GM23338 (cell line): ENCODE measurements at places on chromosomes 1 and 21.

GRCh38 chr1:165218731-165219130 lies 137.8 kb downstream of the LMX1A start:
- DNase-seq: no peak

GRCh38 chr21:44301961-44302406 lies 2.1 kb downstream of the PFKL start:
- no peak for DNase-seq

- no peak for DNase-seq
These were observed 22.5 kb upstream of the GBP5 start for GRCh38 chr1:89295187-89295586.

- peak; percentile 18 for DNase-seq
These were observed 58.0 kb downstream of the STUM start for GRCh38 chr1:226606311-226607267.

DNA sequence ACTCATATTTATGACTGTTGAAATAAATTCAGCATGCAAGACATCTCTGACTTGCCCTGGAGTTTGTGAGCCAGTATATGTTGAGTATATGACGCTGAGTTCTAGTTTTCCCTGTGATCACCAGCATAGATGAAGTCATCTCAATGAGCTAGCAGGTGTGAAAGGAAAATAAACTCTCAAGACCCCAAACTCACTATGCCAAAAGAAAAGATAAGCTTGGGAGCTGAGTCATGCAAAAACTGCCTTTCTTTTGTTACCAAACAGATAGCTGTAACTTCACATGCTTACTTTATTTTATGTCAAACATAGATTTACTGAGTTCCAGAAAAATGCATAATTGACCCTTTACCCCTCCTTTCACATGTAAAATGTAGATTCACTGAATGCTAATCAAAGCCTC lies 52.9 kb downstream of the SERBP1 start:
- DNase-seq: no peak

- no peak for DNase-seq
These were observed 14.9 kb downstream of the EIF4G3 start for GRCh38 chr1:21161842-21162241.

- DNase-seq: no peak
These were observed 10.7 kb downstream of the EPHX1 start for GRCh38 chr1:225820522-225821120.

DNA sequence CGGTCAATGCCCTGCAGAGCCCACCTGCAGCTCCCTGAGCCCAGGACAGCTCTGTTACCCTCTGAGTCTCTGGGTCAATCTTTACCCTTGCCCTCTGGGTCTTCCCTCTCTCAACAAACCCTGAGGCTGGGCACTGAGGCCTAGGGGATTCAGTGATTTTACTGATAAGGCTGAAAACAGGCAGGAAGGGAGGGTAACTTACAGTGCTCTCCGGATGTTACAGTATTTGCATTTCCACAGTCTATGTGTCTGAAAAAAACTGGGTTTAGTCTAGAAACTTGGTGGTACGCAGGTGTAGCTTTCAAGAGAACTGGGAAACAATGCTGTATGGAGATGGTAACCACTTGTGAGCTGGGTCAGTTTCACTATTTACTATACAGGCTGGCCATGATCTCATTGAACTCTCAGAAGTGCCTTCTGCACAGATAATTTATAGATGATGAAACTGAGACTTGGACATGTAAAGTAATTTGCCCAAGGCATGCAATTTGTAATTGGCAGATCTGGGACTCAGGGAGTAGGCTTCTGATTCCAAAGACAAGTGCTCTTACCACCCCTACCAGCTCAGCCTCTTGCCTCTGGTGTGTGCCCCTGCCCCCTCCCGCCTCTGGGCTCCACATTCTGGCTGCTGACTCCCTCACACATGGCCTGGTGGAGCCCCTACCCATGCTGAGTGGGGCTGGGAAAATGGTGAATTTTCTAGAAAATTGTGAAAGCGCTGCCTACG lies 48.8 kb downstream of the TENT5C start:
- DNase-seq: no peak

- DNase-seq: no peak
These were observed 381.2 kb upstream of the DUSP10 start for GRCh38 chr1:222123111-222123510.

- no peak for DNase-seq
These were observed 32.0 kb upstream of the EPHA8 start for GRCh38 chr1:22531251-22531650.

GRCh38 chr1:37175666-37176215 lies 141.4 kb upstream of the GRIK3 start:
- no peak for DNase-seq

DNA sequence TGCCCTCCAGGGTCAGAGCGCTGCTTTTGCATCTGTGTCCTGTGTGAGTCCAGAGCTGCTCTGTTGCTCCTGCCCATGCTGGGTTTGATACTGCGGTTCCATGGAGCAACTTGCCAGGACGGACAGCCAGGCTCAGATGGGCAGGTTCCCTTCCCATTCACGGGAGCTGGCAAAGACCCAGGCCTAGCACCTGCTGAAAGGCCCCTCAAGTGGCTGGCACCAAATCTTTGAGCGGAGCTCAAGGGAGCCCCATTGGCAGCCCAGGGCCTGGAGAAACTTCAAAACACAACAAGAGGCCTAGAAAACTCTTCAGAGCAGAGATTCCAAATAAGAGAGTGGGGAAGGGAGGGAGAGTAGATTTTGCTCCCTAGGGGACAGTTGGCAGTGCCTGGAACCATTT lies 97.2 kb downstream of the ACTL8 start:
- no peak for DNase-seq

DNA sequence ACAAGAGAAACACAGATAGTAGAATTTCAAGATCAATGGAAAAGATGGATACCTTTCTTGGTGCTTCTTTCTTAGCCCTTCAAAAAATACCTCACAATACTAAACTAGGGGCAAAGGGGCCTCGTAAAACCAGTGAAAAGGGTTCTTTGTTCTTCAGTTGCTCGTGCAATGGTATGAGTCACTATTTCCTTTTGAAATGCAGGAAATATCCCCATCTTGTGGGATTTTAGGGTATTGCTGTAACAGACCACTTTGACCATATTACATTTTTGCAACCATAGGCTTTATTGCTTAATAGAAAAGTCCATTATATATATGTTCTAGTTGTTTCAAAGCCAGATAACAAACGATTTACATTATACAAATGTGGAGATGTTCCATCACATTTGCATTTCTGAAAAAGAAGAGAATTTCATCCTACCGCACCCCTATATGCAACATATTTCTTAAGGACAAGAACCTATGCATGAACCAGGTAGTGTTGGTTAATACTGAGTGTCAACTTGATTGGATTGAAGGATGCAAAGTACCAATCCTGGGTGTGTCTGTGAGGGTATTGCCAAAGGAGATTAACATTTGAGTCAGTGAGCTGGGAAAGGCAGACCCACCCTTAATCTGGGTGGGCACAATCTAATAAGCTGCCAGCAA lies 88.6 kb upstream of the PKN2 start:
- peak; percentile 67 for DNase-seq

- no peak for DNase-seq
These were observed 3.4 kb downstream of the WNT9A start for GRCh38 chr1:227944090-227944930.

DNA sequence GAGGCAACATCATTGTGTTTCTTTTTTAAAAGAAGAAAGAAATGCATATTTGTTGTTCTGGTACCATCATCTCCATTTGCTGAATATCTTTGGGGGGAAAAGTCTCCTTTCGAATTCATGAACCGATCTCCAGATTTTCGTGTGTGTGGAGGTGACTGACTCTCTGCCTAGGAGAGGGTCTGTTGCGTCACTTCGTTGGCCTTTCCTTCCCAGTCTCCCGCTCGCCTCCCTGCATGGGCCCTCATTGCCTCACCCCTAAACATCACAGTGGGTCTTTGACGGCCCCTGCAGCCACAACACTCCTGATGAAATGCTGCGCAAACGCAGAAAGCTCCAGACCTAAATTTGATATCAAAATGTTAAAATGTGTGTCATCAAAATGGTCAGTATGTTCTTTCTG lies 103.2 kb upstream of the RALGPS2 start:
- no peak for DNase-seq

DNA sequence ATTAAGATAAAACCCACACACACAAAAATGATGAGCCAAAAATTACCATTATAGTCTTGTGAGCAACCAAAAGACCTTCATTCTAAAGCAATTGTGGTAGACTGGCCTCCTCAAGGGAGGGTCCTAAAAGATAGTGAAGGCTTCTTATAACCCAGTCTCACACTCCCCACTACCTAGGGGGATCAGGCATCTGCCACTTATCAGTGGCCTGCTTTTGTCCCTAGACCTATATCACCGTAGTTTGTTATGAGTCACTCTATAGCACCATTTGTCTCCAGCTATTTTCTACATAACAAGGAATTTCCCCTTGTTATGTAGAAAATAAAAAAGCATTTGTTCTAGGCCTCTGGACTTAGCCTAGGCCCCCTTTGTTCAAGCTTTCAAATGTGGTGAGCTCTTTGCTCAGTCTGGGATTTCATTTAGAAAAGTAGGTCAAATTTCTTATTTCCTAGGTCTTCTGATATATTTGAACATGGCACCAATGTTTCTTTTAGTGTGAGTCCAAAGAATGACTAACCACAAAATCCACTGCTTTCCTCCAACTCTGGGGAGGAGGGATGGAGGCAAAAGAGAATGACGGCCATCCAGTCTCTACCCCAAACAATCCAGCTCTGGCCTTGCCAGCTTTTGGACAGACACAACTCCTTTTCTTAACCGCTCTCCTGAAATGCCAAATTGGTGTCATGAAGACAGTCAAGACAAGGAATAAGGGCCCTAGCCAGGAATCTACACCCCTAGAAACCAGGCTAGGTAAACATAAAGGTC lies 8.9 kb downstream of the ADAR start:
- DNase-seq: no peak

- peak; percentile 88 for DNase-seq
These were observed 6.3 kb upstream of the CRYBG2 start for GRCh38 chr1:26359981-26360806.

- DNase-seq: no peak
These were observed 1.1 kb upstream of the FABP3 start for GRCh38 chr1:31373897-31374486.

GRCh38 chr1:174191349-174191862 lies 32.1 kb downstream of the RABGAP1L start:
- no peak for DNase-seq

GRCh38 chr1:235069577-235070563 lies 58.8 kb downstream of the TOMM20 start:
- DNase-seq: no peak

- DNase-seq: no peak
These were observed 37.9 kb upstream of the USP24 start for GRCh38 chr1:55252942-55253589.

DNA sequence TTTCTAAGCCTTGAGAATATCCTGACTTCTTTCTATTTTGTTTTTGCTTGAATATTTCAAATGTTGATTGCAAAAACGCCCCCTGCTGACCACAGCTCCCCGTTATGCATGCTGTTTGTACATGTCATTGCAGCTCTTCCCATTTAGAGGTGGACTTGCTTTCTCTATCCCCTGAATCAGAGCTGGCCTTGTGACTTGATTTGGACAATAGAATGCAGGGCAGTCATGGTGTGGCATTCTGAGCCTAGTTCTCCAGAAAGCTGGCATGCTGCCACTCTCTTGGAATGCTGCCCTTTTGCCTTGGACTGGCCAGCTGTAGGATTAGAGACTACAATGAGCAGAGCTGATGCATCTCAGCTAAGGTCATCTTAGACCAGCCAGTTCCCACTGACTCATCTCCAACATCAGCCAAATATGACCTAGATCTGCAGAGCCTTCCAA lies 1561.5 kb downstream of the MRPL39 start:
- DNase-seq: peak; percentile 13

- DNase-seq: no peak
These were observed 23.9 kb upstream of the SLC25A34 start for GRCh38 chr1:15712168-15712567.

DNA sequence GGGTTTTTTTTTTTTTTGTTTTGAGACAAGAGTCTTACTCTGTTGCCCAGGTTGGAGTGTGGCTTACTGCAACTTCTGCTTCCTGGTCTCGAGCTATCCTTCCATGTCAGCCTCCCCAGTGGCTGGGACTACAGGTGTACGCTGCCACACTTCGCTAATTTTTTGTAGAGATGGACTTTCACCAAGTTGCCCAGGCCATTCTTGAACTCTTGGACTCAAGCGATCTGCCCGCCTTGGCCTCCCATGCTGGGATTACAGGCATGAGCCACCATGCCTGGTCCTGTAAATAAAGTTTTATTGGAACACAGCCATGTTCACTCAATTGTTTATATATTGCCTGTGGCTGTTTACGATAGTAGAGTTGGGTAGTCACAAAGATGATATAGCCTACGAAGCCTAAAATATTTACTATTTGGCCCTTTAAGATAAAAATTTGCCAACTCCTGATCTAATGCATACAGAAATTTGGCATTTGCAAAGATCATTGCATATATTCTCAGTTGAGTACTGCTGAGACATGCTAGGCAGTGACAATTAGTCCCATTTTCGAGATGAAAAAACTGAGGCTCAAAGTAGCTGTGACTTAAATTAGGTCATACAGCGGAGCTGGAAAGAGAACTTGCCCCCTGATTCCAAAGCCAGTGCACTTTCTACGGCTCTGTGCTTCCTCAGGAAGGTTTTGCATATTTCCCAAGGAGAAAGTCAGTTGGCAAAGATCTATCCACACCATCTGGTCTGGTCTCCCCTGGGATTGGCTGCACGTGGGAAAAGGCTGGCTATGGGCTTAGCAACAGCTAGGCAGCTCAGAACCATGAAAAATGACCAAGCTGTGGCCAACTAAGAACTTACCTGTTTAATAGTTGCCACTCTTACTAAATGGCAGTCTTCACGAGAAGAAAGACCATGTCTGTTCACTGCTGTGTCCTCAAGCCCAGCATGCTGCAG lies 19.4 kb downstream of the MECR start:
- no peak for DNase-seq
